Activated CD4-positive, alpha-beta memory T cell treated with anti-CD3 and anti-CD28 coated beads for 36 hours (primary cell): ENCODE measurements at places on chromosomes 12 and 14. TPM values are rescaled to one million over a fixed set of nuclear protein-coding genes. Genes with fewer than 3 reads are reported as not detected.

DNA sequence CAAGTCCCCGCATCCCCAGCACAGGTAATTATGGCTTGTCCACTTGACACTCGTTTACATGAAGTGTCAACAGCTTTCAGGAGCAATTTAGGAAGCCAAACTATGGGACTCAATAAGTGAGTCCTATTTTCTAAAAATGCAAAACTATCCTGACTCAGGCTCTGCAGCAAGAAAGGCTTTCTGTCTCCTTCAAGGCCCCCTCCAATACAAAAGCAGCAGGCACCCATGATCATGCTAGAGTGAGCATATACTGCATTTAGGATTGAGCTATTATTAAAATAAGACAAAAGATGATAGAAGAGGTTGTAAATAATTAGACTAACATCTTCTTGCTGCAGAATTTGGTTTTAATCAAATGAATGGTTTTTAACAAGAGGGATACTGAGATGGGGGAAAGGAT, 3.2 kb downstream of the SIX6 start:
- DNase-seq, result no peak

- no peak for DNase-seq
Measured at GRCh38 chr14:23020143-23021128, 10.5 kb upstream of the C14orf93 start.

GRCh38 chr12:53756300-53757100, 4.7 kb upstream of the CISTR start:
- DNase-seq, result no peak

GRCh38 chr12:81573228-81573627, 185.9 kb downstream of the PPFIA2 start:
- DNase-seq, result no peak

- DNase-seq, result no peak
Measured at GRCh38 chr14:102736956-102737355, 40.3 kb upstream of the TRAF3 start.

DNA sequence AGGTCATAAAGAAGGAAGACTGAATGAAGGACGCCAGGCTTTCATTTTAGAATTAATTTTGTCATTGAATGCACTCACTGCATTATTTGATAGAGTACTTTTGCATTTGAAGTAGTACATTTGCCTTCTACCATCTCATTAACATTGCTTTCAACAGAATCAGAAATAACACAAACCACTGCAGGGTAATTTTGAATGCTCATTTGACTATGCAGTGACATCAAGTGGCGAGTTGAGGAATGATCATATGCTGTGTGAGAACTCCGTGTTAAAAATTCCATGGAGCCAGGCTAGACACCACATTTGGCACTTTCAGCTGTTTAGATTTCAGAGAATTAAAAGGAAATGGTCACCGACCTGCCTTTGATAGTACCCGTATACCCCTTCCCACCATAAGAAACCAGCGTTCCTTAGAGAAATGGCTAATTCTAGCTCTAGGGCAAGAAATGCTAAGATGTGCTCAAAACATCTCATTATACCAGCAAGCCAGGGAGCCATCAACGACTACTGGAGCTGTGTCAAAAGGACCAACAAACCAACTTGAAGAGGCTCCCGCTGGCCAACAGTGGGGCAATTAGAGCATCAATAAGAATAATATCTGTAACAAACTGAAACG, 16.5 kb downstream of the HEBP1 start:
- no peak for DNase-seq

- no peak for DNase-seq
Measured at GRCh38 chr12:115322275-115322674, 638.3 kb upstream of the TBX3 start.

DNA sequence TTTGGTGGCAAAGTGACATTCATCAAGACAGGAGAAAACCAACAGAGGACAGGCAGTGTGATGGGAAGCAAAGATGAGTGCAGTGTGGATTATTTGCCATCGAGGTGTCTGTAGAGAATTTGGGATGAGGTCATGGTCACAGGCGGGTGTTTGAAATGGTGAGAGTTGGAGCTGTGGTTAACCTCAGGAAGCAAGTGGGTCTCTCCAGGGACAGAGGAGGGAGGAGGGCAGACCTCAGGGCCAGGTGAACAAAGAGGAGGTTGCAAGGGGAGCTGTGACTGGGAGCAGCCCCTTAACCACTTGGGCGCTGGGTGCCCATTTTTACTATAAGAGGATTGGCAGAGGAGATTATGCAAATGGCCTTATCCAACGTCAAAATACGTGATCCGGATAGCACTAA, 7.0 kb downstream of the FZD10 start:
- DNase-seq, result no peak

- DNase-seq, result no peak
Measured at GRCh38 chr12:128269181-128269591, 2.2 kb downstream of the TMEM132C start.

GRCh38 chr12:6204533-6205143, 4.4 kb downstream of the CD9 start:
- DNase-seq, result no peak

DNA sequence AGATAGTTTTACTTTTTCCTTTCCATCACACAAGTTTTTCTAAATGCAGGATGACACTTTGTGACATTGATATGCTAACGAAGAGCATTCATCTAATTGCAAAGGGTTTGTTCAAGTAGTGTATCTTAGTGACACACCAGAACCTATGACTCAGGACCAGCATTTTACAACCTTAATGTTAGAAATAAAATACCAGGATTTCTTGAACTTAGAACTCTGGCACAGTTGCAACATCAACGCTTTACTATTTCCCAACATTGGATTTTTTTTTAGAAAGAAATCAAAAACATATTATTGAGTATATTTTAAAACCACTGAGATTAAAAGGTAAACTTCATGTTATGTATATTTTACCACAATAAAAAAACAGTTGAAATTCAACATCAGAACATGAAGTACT, 17.9 kb upstream of the PLEKHG6 start:
- no peak for DNase-seq

GRCh38 chr14:23633160-23633701, 2.9 kb upstream of the DHRS2 start:
- DNase-seq, result no peak

GRCh38 chr12:111093428-111094142, 173.2 kb upstream of the MYL2 start:
- peak; percentile 37 for DNase-seq

DNA sequence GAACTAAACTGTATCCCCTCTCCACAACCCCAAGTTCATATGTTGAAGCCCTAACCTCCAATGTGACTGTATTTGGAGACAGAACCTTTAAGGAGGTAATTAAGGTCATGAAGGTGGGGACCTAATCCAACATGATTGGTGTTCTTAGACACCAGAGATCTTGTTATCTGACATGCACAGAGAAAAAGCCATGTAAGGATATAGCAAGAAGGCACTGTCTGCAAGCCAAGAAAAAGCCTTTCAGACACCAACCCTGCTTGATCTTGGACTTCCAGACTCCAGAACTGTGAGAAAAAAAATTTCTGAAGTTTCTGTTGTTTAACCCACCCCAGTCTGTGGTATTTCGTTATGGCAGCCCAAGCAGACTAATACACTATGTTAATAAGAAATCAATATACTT, 62.2 kb upstream of the CFL2 start:
- DNase-seq, result no peak

DNA sequence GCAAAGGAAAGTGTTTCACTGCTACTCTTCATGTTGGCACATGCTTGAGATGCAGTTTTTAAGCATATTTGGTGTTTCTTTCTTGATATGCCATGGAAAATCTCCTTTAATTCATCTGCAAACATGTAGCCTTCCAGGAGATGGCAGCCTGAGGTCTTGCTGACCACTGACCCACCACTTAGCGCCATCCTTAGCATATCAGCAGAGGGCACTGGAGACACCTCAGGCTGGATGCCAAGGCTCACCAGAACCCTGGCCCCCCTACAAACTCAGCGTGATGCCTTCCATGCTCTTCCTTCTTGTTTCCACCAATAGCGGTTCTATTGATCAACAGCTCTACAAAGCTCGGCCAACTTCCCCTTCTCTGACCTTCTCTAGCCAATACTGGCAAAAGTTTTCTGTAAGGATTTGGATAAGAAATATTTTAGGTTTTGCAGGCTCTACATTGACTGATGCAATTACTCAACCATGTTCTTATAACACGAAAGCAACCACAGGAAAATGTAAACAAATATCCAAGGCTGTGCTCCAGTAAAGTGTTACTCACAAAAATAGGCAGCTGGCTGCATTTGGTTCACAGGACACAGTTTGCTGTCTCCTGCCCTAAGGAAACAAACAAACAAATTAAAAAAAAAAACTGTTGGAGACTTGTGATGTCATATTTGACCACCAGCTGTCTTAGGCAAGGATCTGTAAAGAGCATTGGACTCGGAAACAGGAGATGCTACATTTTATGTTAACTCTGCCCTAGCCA, 209.7 kb downstream of the SLC15A4 start:
- no peak for DNase-seq

DNA sequence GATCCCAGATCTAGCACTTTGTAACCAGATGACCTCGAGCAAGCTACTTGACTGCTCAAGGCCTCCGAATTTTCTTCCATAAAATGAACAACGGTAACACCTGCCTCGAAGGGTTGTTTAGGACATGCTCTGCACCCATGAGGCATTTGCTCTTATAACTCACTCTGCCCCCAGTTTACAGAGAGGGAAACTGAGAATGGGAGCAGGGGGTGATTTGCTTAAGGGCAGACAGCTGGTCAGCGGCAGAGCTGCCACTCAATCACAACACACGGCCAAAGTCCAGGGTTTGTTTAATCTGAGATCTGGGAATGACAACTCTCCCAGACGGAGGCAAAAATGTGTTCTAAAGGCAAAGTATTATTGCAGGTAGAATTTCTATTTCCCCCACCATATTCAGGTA, 156.3 kb downstream of the RIMBP2 start:
- no peak for DNase-seq

DNA sequence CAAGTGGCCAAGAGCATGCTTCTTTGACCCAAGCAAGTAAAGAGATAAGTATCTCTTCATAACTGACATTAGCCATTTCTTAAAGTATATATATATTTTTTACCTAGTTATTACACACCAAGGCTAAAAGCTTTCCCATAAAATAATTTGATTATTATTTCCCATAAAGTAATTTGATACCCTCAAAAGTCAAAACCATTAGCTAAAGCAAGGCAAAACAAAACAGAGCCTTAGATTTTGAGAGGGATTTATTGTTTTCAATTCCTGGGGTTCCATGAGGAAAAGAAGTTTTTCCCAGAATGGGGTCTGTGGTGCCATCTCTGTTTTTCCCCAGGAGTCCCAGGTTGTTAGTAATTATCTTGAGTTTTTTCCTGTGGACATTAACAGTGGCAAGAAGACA, 125.5 kb upstream of the NUDT4 start:
- DNase-seq, result no peak

DNA sequence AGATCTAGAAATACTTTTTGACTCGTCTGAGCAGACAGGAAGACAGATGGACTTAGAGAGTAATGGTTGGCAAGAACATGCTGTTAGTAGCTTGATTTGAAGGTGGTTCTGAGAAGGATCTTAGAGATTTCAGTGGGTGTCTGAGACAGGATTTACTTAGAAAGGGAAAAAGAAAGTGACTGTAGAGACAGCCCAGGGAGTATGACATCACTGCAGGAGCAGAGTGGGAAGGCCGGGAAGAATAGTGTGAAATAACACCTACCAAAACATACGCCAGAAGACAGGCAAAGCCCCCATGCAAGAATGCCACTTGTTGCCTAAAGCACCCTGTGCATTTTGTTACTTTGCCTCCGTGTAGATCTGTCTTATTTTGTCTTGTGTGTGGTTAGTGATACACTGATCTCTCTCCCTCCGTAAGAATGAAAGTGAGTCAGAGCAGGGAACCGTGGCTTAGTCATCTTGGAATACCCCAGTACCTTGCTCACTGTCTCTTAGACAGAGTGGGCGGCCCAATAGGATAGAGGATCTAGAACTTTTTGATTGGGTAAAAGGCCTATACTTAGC, 161.3 kb upstream of the IFNG-AS1 start:
- peak; percentile 82 for DNase-seq

- DNase-seq, result no peak
Measured at GRCh38 chr14:99853206-99853605, 60.0 kb downstream of the EML1 start.

DNA sequence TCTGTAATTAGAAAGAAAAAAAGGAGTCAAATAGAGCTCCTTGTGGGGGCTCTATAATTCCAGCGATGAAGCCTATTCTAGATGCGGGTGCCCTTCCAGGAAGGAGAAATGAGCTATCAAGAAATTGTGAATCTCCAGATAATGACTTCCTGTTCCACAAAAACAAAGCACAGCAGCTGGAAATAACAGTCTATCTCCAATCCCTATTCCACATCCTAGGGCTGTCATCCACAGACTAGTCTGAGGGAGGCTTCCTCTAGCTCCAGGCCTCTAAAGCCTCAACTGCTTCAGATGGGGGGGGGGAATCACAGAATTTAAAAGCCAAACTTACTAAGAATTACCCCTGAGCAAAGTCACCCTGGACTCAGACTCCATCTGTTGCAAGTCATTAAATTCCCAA, 77.4 kb upstream of the GTF2A1 start:
- DNase-seq, result no peak

GRCh38 chr12:71201136-71201679, 43.4 kb upstream of the TSPAN8 start:
- no peak for DNase-seq

- DNase-seq, result no peak
Measured at GRCh38 chr14:32403688-32404087, 74.6 kb downstream of the AKAP6 start.

DNA sequence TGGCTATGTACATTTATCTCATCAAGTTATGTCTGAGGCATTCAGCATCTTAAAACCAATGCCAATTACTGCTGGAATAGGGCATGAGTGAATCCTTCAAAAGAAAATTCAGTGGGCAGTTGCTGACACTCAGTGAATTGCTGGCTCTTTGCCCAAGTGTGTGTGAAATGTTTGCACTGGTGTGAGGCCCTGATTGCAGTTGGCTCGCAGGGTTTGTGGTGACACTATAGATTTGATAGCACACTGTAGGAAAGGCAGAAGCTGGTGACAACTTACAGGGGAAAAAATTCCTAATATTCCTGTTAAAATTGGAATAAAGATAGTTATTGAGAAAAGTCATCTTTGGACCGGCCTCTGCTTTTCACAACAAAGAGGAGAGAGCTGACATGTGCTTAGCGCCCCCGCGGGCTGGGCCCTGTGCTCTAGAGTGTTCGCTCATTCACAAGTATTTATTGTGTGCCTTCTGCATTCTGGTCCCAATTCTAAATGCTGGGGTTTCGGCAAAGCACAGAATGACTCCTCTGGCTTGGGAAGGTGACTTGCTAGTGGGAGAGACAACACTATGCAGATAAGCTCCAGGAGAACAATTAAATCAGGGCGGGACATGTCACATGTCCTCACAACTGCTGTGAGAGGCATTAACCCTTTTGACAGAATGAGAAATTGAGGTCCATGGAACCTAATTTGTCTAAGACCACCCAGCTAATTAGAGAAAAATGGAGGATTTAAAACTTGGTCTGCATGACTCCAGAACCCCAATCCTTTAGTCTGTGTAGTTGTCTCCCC, 418.7 kb downstream of the NPAS3 start:
- DNase-seq, result no peak

The HCAR2 gene
- total RNA-seq, result not detected

The STAC3 gene
- total RNA-seq, result 2.0 TPM

The WIF1 gene
- total RNA-seq, result 0.12 TPM

The PTPN21 gene
- not detected for total RNA-seq

The KRT72 gene
- total RNA-seq, result not detected

The DIO3 gene
- total RNA-seq, result not detected

The C12orf60 gene
- total RNA-seq, result 3.3 TPM

The ASPG gene
- total RNA-seq, result not detected
